HT-29 (cell line): ENCODE measurements at places on chromosomes 6 and 20. TPM values are rescaled to one million over a fixed set of nuclear protein-coding genes. Genes with fewer than 3 reads are reported as not detected.
A peak's percentile ranks its signal among the peaks of the same experiment; 100 is the strongest.

GRCh38 chr6:147281895-147282565, 77.8 kb downstream of the STXBP5 start:
- DNase-seq, result no peak

PRRT1 gene
- total RNA-seq, result not detected in 2 replicates

HCRTR2 gene
- total RNA-seq, result not detected in 2 replicates

GRCh38 chr6:112562301-112563231, 215.4 kb downstream of the RFPL4B start:
- no peak for DNase-seq

- no peak for DNase-seq
Observed at GRCh38 chr6:91672201-91672600, 1085.3 kb upstream of the MAP3K7 start.

DNA sequence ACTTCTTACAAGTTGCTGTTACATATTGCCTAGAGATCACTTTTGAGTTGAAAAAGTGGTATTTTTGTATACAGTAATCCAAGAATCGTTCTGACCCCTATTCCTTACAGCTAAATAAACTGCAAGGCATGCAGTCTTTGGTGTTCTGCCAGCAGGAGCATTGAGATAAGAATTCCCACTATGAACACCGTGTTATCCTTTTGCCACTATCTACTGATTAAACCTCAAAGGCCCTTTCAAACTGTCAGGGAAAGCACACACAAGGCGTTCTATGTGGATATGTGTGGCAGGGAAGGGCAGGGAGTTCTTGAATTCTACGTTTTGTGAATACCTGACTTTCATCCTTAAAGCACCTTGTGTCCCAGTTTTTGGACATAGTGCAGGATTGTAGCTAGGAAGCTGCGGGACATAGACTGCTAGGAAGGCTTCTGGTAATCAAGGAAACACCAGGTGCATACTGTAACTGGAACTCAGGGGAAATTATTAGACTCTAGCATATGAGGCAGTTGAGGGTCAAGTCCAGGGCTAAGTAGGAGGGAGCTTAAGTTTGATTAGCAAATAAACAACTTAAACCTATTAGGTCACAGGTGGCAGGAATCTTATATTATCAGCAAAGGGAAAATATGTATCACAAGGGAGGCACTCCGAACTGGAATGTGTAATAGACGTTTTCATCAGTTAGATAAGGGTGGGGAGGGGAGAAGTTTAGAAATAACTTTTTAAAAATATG, 506.6 kb downstream of the RNF144B start:
- DNase-seq, result no peak

DNA sequence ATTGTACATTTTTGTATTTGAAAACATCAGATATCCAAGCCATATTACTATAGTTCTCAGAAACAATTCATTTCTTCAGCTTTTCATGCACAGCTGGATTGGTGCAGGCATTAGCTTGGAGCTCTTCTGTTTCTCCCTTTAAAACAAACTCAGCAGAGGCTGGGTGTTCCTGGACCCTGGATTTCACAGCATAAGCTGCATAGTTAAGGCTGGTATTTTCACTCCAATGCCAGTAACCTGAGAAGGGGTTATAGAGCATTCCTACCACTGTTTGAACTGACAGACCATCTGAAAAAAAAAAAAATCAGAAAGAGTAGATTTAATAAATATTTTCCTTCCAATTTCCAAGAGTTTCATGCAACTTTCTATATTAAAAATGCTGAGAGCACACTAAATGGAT, 20.1 kb upstream of the FAXC start:
- DNase-seq, result no peak

DNA sequence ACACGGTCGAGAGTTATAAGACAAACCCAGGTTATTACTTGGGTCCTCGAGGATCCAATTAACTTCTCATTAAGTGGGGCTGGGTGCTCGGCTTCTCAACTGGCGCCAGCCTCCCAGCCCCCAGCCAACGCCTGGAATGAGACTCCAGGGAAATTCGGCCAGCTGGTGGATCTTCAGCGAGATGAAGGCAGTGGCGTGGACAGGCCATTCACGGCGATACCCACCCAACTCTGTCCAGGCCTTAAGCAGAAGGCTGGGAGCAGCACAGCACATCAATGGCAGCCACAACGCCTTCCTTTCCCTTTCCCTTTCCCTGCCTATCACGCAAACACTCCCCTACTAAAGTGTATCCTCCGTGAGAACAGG, 868 bp downstream of the METTL24 start:
- no peak for DNase-seq

PGBD1 gene
- 0.97 and 1.2 TPM in 2 replicates for total RNA-seq

GRCh38 chr20:63064310-63064709, 57.5 kb upstream of the BHLHE23 start:
- no peak for DNase-seq

DNA sequence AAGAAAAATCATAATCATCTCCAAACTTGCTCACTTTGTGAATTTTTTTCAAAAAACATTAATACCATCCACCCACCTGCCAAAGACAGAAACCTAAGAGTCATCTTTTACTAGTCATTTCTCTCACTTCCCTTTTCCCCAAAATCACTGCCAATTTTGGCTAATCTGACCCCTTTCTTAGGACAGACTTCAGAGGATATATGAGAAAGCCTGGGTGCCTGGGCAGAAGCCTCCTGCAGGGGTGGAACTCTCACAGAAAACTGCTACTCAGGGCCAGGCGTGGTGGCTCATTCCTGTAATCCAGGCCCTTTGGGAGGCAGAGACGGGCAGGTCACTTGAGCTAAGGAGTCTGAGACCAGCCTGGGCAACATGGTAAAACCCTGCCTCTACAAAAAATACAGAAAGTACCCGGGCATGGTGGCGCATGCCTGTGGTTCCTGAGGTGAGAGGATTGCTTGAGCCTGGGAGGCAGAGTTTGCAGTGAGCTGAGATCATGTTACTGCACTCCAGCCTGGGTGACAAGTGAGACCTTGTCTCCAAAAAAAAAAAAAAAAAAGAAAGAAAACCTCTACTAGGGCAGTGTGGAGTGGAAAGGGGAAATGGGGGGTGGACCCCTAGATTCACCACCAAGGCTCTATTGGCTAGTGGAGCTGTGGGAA, 3.8 kb downstream of the DEK start:
- no peak for DNase-seq

ZC3H12D gene
- not detected in 2 replicates for total RNA-seq

DNA sequence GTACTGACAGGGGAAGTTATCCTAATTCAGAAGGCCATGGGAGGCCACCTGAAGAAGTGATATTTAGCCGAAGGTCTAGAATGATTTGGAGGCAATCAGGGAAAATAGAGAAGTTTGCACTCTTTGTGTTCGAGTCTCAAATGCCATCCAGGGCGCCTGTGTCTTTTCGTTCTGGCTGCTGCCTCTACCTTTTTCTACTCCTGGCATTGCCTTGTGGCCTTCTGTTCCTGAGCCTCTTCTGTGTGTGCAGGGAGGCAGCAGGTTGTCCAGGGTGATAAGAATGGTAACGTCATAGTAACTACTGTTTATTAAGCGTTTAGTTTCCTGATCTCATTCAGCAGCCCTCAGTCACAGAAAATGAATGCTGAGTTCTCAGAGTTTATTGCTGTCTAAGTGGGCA, 252.1 kb downstream of the FARS2 start:
- no peak for DNase-seq

GRCh38 chr6:110951008-110951407, 7.5 kb upstream of the GTF3C6 start:
- DNase-seq, result no peak

SLC13A3 gene
- total RNA-seq, result not detected in 2 replicates

DNA sequence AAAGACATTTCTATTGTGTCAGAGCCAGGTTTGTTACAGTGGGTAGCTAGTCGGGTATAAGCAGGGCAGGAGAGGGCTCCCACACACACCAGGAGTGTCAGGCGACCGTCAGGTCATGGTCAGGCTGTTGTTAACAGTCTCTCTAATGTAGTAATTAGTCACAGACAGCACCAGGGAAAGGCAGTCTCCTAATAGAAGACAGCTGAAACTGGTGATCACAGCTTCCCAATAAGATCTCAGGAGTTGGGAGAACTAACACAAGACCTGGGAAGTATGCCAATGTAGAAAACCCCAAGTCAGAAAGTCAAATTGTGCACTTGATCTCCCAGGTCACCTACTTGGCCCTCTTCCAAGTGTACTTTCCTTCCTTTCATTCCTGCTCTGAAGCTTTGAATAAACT, 53.0 kb upstream of the GPR6 start:
- DNase-seq, result no peak

DNA sequence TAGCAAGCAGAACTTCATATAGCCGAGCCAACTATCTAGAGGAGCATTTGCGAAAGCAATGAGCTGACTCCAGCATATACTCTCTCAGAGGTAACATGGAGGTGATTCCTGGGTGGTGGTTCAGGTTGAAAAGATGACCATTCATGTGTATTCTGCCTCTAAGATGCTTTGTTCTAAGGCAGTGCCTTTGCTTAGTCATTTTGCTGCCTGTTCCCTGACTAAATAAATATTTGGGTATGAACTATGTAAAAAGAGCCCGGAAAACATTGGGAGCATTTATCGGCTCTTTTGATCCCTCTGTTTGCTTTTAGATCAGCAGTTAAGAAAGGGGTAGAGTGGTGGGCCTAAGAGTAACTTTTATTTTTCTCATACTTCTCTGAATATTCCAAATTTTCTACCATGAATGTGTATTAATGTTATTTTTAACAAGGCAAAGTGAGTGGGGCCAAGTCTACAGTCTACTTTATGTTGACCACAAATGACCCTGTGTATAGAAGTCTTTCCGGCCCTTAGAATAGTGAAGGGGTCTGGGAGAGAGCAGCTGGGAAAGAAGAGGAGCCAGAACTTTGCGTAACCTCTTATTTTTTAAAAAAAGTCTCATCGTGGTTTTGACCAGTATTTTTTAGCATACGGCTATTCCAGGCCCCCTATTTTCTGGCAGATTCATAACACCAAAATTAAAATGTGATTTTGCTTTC, 206.5 kb upstream of the EYA4 start:
- DNase-seq, result peak; percentile 18

RBBP9 gene
- 5.5 and 9.0 TPM in 2 replicates for total RNA-seq

DNA sequence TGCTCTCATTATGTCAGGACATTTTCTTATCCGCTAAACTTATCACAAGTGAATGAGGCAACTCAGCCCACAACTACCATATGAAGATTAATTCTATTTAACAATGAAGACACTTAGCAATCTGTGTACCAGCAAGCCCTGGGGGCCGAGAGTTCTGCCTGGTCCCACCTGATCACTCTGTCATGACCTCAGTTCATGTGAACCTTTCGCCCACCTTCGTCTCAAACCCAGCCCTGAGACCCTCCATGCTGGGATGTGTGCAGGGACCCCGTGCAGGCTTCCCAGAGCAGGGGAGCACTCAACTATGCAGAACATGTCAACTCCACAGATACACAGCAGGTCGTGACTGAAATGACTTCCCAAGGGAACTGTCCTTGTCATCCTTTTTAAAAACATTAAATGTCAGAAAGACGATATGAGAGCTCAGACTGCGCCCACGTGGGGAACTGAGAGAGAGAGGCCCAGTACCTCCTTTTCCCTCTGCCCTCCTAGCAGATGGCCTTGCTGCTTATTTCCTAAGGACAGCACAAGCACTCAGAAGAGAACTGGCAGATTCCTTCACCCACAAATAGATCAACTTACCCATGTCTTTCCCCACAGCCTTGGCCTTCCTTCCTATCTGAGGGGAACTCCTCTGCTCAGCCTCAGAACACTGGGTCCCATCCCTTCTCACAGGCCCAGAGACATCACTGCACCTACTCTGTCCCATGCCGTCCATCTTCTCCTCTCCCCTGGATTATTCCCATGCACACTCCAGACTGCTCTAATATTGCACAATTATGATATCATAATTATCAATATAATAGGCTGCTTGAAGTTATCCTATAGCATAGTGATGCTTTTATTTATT, 11.5 kb downstream of the ABHD12 start:
- DNase-seq, result no peak

GRCh38 chr6:73152556-73152955, 72.7 kb downstream of the KHDC1L start:
- DNase-seq, result no peak
